Fibroblast of skin of back (primary cell): ENCODE measurements at places on chromosomes 5 and 9.

DNA sequence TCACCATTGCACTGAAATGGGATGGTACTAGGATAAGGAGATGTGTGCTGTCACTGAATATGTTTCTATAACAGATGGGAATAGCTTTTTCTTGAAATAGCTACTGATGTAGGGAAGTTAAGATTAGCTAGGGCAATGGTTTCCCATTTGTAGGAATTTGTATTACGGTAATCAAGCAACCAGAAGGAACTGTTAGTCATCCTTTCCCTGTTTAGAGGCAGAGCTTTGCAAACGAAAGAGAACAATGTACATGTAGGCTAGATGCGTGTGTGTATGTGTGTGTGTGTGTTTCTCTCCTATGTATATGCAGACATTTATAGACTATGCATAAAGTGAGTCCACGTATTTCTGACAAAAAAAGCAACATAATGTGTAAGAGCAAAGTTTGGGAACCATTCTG lies 171.9 kb upstream of the GRIA1 start:
- no peak for DNase-seq

DNA sequence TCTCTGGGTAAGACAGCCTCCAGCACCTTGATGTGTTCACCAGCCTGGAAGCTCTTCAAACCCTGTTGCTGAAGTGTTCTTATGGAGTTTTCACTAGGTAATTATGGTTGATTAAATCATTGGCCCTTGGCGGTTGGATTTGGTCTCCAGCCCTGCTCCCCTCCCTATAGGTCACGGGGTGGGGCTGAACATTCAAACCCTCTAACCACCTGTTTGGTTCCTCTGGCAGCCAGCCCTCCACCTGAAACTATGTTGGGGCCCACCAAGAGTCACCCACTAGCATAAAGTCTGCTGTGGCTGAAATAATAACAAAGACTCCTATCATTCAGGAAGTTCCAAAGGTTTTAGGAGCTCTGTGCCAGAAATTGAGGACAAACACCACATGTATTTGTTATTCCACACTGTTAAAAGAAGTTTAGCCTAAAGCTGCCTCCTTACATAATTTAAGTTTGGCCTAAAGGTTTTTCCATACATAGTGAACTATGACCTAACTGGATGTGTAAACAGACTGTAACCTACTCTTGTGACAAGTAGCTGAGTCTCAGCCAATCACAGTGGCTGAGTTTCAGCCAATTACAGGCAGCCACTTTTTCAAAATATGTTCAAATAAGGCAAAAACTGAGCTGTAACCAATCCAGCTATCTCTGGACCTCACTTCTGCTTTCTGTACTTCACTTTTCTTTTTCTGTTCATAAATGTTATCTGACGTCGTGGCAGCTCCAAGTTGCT lies 34.8 kb downstream of the TMEM252 start:
- no peak for DNase-seq

GRCh38 chr9:530681-531080 lies 310.8 kb upstream of the DMRT1 start:
- peak; percentile 42 for DNase-seq

DNA sequence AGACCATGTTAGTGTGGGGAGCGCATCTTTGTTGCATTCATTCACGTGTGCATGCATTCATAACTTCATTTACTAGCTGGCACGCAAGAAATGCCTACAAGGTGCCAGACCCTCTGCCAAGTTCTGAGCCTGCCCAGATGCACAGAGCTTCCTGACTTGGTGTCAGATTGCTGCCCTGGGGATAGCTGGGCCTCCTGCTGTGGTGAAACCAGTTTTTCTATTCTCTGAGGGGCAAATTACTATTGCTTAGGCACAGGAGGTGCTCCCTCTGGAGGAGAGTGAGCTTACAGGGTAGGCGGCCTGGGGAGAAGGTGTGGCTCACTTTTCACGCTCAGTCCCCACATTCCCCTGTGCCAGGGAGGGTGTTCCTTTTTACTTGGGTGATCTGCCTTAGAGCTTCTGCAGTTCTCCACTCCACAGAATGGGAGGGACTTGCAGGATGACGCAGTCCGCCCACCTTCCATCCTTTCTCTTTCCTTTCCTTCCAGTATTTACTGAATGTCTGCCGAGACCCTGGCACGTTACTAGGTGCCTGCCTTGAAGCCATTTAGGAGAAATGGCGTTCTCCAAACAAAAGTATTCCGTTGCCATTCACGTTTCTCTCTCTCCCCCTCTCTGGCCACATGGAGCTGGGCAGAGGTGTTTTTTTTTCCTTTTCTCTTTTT lies 27.9 kb upstream of the CTNNA1 start:
- DNase-seq, result peak; percentile 26

DNA sequence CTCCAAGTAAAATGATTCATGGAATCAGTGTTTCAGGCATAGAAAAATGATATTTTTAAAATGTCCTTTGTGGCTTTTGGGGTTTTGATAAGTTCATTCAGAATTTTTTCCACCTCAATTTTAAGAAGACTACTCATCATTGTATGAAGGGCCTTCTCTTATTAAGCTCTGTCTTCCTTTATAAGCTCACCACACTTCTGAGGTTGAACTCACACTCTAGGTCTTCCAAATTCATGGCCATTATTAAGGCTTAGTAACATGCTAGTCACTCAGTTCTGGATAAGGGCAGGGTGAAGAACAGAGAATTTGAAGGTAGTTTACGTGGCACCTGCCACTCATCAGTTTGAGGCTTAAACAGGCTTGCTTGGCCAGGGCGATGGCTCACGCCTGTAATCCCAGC lies 4.2 kb downstream of the MELK start:
- DNase-seq, result peak; percentile 40

DNA sequence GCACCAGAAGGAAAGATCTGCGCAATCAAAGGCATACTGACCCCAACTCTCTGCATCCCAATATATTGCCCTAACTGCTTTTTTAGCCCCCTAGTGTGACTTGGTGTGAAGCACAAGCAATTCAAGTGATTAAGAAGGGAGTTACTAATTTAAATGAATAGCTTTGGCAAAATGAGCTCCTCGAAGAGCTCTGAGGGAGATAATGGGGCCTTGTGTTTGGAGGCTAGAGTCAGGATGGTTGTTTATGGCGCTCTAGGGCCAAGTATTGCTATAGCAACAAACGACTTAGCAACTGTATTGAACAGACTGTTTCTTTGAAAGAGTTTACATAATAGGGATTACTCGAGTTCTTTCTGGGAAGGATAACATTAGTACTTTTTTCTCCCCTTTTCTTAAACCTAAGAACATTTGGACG lies 11.5 kb upstream of the C5orf58 start:
- no peak for DNase-seq

DNA sequence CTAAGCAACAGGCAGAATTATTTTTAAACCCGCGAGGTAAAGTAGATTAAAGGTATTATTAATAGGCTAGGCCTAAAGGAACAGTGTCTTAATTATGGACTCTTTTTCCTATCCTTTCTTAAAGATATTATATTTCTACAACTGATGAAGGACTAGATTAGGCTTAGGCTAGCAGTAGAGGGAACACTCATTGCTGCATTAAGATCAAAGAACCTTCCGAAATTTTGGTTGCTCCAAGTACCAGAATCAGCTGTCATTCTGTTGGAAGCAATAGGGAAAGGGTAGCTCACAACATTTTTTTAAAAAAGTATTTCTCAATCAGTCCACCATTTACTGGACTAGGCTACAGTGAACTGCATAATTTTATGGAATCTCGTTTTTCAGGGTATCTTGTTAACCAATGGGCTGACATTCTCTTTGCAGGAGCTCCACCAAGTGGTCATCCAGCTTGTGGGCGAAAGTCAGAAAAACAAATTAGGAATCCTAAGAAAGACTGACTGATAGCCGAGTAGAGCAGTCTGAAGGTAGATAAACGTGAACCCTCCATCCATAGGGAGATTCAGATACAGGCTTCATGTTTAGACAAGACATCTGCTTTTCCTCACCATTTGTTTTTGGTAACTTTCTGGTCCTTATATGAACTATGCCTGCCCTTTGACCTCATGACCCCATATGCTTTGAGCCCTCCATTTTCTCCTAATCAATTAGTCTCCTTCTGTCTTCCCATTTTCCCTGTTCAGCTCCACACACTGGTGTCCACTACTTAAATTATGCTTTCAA lies 103.6 kb upstream of the CHD1 start:
- DNase-seq, result peak; percentile 70

DNA sequence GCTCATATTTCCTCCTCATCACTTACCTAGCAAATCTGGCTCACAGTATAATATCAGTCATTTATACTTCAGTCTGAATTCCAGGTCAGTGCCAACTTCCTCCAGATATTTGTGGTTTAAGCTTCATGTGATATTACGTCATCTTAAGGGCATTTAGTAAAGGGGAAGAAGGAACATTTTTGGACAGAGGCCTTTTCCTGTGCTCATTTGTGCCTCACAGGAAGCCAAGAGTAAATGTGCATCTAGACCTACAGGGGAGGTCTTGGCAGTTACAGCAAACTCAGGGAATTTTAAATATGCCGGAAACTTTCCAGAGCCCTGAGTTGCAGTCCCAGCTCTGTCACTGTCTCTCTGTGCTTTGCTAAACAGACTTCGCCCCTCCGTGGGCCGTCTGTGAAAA lies 12.3 kb upstream of the KCNIP1 start:
- DNase-seq, result peak; percentile 96

DNA sequence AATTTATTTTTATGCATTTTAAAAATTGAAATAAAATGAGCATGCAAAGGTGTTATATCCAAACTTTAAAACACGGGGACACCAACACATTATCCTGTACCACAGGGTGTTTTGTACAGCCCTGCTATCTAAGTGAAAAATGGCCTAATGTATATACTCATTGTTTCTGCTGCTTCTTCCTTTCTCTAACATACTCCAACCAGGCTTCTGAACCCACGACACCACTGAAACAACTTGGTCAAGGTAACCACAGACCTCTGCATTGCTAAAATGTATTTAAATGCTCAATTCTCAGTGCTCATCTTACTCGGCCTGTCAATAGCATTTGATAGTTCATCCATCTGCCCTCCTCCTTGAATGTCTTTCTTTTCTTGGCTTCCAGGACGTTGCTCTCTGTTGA lies 48.3 kb downstream of the DENND1A start:
- DNase-seq, result no peak

DNA sequence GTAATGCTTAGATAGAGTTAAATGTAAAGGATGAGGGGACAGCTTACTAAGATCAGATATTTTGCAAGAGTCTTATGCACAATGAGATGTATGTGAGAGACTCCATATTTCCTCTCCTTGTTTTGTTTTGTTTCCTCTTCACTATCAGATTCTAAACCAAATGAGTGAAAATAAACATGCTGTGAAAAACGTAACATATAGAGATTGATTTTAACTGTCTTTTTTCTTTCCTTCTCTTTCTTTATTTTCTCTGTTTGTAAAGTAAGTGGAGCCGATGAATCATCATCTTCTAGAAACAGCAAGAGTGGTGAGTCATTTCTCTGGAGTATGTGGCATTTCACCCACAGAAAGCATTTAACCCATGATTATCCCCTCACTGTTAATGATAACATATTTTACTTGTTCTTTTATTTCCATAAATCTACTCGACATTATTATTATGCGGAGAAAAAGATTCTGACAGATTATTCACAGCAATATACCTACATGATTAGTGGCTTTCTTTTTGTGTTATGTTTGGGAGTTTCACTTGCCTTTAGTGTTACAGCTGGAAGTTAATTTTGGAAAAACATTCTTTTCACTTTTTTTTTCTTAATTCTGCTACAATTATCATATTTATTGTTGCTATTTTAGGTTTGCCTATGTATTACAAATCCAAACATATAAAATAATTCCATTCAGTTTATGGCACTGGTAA lies 2.1 kb upstream of the ANXA1 start:
- peak; percentile 93 for DNase-seq

GRCh38 chr5:81750308-81751008 lies 439 bp downstream of the SSBP2 start:
- DNase-seq, result no peak

- DNase-seq, result peak; percentile 69
These were observed 10.2 kb upstream of the STING1 start for GRCh38 chr5:139492700-139493192.

GRCh38 chr5:109739741-109740728 lies 50.3 kb downstream of the MAN2A1 start:
- peak; percentile 31 for DNase-seq

DNA sequence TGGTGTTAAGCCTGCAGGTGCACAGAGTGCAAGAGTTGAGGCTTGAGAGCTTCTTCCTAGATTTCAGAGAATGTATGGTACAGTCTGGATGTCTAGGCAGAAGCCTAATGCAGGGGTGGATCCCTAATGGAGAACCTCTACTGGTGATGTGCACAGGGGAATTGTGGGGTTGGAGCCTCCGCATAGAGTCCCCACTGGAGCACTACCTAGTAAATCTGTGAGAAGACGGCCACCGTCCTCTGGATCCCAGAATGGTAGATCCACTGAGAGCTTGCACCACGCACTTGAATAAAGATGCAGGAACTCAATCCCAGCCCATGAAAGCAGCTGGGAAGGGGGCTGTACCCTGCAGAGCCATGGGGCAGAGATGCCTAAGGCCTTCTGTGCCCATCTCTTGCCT lies 699.4 kb upstream of the FAM174A start:
- DNase-seq, result no peak

GRCh38 chr9:130340011-130340410 lies 74.5 kb downstream of the HMCN2 start:
- no peak for DNase-seq

GRCh38 chr9:136742591-136743391 lies at the start of gene LCN10:
Gene LCN10, minus strand, starts transcription at chr9:136742940. Its CDS starts 37 bp downstream, at chr9:136742903.
- no peak for DNase-seq

DNA sequence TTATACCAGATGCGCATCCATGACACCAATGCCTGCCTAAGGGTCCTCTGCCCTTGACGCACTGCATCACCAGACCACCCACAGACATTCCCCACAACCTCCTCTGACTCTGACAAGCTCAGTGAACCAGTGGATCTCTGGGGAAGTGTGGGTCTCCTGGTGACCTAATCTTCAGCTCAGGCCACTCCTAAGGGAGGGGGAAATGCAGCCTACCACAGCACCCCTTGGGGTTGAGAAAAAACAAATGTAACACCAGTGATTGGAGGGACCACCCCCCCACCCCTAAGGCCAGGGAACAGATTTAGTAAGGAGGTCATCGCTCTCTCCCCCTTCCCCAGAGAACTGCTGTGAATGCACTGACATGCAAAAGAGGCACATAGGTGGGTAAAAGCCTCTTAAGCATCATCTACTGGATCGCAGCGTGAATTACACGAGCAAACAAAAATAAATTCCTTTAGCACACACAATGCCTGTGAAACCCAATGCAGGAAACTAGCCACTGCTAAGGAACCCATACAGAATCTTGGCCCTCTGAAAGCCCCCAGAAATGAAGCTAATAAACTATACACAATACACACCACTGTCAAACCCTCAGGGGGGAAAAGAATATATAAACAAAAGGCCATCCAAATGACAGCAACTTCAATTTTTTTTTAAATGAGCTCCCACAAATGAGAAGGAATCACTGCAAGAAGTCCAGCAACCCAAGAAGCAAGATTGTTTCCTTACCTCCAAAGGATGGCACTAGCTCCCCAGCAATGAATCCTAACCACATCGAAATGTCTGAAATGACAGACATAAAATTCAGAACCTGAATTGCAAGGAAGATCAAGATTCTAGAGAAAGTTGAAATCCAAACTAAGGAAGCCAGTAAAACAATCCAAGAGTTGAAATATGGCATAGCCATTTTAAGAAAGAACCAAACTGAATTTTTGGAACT lies 513.7 kb upstream of the PTGER4 start:
- DNase-seq, result peak; percentile 18
